Hypothalamus (tissue), 51 donors: ENCODE measurements at places on chromosomes 5 and 9.

DNA sequence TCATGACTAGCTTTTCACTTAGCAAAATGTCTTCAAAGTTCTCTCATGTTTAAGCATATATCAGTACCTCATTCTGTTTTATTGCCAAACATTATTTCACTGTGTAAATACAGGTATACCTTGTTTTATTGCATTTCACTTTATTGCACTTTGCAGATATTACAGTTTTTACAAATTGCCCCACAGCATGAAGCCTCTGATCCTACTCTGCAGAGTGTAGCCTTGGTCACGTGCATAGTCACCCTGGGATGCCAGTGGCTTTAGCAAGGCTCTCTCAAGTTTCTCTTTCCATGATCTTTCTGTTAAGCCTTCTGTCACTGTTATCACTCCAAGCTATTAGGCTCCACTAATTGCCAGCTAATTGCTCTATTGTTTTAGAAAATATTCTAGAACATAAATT is 182.2 kb upstream of the GRIA1 start:
- DNase-seq = no peak

DNA sequence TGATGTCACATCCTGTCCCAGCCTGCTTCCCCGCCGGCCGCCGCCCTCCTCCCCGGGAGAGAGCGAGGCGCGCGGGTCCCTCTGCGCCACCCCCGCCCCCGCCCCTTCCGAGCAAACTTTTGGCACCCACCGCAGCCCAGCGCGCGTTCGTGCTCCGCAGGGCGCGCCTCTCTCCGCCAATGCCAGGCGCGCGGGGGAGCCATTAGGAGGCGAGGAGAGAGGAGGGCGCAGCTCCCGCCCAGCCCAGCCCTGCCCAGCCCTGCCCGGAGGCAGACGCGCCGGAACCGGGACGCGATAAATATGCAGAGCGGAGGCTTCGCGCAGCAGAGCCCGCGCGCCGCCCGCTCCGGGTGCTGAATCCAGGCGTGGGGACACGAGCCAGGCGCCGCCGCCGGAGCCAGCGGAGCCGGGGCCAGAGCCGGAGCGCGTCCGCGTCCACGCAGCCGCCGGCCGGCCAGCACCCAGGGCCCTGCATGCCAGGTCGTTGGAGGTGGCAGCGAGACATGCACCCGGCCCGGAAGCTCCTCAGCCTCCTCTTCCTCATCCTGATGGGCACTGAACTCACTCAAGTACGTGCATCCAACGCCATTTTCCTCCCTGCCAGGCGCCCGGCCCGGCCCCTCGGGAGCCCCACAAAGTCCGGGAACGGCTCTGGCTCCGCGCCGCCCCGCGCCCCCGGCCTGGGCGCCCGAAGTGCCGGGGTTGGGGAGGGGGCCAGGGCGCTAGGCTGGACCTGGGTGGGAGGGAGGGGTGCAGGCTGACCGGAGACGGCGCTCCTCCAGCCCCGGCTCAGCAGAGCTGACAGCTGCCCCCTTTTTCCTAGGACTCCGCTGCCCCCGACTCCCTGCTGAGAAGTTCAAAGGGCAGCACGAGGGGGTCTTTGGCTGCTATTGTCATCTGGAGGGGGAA is 12.0 kb upstream of the OLFM1 start:
- DNase-seq = peak; percentile 71

- no peak for DNase-seq
Measured at GRCh38 chr5:57468481-57469163, 14.0 kb downstream of the ACTBL2 start.

DNA sequence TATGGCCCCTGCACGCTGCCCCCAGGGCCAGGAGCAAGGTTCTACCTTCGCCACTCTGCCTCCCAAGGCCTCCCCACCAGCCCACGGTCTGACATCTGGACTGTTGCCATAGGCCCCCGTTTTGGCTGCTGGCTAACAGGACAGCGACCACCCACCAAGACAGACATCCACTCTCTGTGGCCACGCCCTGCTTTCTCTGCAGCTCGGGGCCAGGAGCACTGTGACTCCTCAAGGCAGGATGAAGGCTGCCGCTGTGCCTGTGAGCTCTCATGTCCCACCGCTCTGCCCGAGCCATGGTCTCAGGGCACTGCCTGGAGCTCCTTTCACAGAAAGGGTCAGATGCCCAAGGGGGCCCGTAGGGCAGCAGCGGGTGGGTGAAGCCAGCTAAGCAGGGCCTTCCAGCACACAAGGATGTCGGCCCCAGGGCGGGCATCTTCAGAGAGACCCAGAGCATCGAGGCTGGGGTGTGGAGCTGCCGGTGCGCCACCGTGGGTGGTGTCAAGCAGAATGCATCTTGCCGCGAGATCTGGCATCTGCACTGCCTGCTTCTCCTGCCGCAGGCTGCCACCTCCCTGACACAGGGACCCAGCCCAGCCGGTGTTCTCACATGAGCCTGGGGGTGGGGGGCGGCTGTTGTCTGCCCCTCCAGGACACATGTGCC is 92.2 kb upstream of the ADAMTS2 start:
- DNase-seq = no peak

DNA sequence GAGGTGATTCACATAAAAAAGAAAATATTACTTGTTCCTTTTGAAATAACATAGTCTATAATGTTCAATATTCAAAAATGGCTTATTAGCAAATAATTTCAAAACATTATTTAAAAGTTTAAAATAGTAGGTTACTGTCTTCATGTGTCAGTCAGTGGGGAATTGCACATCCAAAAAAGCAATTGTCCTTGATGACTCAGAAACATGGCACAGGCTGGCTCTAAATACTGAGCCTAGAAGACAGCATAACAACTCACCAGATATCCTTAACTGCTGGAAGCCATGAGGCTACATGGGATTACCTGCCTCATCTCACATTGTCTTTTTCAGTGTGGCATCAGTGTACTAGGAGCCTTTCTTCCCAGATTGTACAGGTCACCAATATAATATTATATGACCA is 439.5 kb upstream of the RGMB start:
- no peak for DNase-seq

DNA sequence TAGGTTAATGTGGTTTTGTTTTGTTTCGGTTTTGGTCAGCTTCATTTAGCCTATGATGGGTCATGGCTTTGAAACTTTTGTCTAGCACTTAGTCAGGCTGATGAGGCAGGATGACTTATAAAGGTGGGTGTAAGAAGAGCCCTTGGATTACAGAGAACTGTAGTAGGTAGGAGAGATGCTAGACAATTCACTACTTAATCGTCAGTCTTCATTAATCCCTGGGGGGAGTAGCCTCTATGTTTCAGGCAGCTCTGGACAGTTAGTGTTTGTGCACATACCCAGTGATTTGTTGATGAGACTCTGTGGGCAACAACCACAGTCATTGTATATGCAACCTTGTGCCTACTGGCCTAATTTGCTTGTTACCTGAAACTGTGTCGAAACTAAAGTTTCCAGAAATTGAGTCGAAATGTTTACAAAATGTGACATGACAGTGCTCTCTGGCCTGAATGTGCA is 113.3 kb downstream of the MTREX start:
- no peak for DNase-seq

GRCh38 chr5:118952992-118953651 is 35.2 kb downstream of the DTWD2 start:
- DNase-seq = no peak

- no peak for DNase-seq
Measured at GRCh38 chr5:111902436-111902835, 145.4 kb upstream of the NREP start.

DNA sequence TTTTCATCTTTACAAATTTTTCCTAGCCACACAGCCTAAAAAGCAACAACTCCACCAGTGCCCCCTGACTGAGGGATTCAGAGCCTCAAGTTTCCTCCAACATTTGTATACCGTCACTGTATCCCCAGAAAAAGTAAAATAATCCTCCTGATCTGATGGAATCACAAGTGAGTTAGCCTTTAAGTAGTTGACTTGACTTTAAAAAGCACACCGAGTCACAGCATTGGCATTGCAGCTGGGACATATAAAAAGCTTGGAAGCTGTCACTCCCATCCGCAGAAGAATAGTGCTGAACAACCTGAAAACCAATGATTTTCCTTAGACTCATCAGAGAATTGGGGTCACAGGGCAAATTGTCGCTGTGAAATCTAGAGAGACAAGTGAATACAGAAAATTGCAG is 41.6 kb upstream of the FBN2 start:
- no peak for DNase-seq

- no peak for DNase-seq
Measured at GRCh38 chr9:20314981-20315380, 307.3 kb downstream of the MLLT3 start.

- DNase-seq = no peak
Measured at GRCh38 chr5:144634138-144634537, 463.5 kb downstream of the KCTD16 start.

GRCh38 chr5:13932561-13932960 is 11.9 kb downstream of the DNAH5 start:
- DNase-seq = no peak

DNA sequence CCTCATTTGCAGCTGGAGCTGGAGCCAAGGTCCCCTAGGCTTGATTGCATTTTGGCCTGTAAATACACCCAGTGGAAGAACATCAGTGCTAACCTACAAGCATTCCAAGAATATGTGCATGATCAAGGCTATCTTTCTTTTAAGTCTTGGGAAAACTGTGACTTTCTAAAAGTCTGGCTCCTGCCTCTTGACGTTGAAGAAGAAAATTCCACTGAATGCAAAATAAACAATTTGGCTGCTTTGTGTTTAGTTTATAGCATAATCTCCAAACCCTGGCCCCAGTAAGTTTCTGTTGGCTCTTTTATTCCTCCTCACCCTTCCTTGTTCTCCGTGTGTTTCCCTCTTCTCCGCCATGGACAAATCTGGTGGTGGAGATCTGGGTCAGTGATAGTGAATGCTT is 109.3 kb upstream of the TLE1 start:
- no peak for DNase-seq
